Uterus (tissue), 4 donors: ENCODE measurements at places on chromosomes 2 and 18. TPM values are rescaled to one million over a fixed set of nuclear protein-coding genes. Genes with fewer than 3 reads are reported as not detected.

The VIT gene
- 1.6 TPM for total RNA-seq

The COL4A3 gene
- total RNA-seq = 0.76 TPM

The ACADL gene
- total RNA-seq = 4.4 TPM

The ANKRD36 gene
- total RNA-seq = 144 TPM

The CD207 gene
- total RNA-seq = 2.9 TPM

The TXNDC2 gene
- total RNA-seq = not detected

The FBXO41 gene
- total RNA-seq = 0.29 TPM

The GREB1 gene
- 27.2 TPM for total RNA-seq

The STK36 gene
- 45.1 TPM for total RNA-seq

DNA sequence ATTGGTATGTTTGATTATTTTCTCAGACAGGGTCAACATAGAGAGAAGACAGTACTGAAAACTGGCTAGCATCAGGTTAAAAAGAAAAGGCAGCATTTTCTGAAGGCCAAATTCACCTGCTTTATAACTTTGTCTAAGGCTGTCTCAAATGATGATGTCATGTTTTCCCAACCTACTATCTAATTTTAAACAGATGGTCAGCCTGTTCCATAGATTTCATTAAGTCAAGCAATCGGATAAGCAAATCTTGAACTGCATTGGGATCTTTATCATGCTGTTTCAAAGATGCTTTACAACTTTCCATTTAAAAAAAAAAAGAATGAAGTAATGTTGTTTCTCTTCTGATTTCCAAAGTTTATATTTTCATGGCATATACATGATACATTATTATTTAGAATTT, 56.3 kb upstream of the SPOPL start:
- H3K27ac ChIP-seq = peak overlapping the region; percentile 43
- H3K27me3 ChIP-seq = no peaks in the 10 kb centered on the region
- DNase-seq = no peak
- H3K4me1 ChIP-seq = no peaks in the 10 kb centered on the region
- H3K36me3 ChIP-seq = no peaks in the 10 kb centered on the region

- H3K27me3 ChIP-seq = no peaks in the 10 kb centered on the region
- no peaks in the 10 kb centered on the region for H3K36me3 ChIP-seq
- peaks cover 13% of the 10 kb centered on the region for H3K4me1 ChIP-seq
- H3K27ac ChIP-seq = peak overlapping the region; percentile 96
Observed at GRCh38 chr2:189783451-189783926, 650 bp downstream of the ORMDL1 start.

DNA sequence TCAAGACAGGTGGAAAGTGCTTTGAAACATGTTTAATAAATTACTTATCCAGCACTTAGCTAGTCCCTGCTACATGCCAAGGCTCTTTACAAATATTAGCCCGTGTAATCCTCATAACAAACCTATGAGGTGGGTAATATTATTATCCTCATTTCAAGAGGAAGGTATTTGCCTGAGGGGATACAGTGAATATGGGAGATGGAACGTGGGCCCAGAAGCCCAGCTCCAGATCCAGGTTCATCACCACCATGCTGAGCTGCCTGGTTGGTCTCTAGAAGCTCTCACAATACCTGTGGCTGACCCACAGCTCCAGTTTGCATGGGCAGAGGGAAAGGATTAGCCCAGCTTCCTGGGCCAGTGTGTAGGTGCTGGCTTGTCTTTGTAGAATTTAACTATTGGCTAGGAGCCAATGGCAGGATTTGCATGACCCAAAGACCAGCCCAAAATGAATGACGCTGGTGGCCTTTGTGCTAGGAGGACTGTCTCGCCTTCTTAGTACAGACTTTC, 61.6 kb upstream of the ATP8B1 start:
- no peak for DNase-seq
- H3K4me3 ChIP-seq = no peak overlapping the region
- no peaks in the 10 kb centered on the region for H3K36me3 ChIP-seq
- H3K4me1 ChIP-seq = no peaks in the 10 kb centered on the region
- no peaks in the 10 kb centered on the region for H3K27me3 ChIP-seq

- H3K27me3 ChIP-seq = no peaks in the 10 kb centered on the region
- H3K4me3 ChIP-seq = no peak overlapping the region
- H3K27ac ChIP-seq = no peak overlapping the region
Observed at GRCh38 chr2:144990661-144991060, 470.7 kb upstream of the ZEB2 start.

GRCh38 chr2:223523551-223524001, 78.6 kb downstream of the SCG2 start:
- H3K4me3 ChIP-seq = no peak overlapping the region
- H3K27me3 ChIP-seq = no peaks in the 10 kb centered on the region
- H3K36me3 ChIP-seq = no peaks in the 10 kb centered on the region
- H3K4me1 ChIP-seq = no peaks in the 10 kb centered on the region
- no peak for DNase-seq

DNA sequence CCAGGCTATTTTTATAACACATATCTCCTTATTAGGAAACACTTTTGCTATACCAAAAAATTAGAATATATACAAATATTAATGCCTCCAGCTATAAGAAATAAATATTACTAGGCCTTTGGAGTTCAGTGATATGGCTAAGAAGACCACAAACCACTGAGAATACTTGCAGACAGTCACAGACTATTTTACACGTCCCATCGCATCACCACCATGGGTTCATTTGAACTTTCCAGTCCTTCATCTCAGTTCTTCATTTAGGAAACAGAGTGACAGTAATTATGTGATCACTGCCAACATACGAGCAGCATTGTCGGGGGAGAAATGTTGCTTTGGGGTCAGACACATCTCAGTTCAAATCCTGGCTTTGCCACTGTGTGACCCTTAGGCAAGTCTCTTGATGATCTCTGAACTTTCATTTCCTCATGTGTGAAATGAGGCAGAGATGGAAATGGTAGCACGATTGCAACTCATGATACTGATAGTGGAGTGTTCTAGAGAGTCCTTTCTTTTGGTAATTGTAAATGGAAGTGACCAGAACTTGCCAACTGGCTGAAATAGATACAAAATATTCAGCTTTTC, 138.9 kb upstream of the NRP2 start:
- no peaks in the 10 kb centered on the region for H3K36me3 ChIP-seq
- no peak for DNase-seq
- H3K27ac ChIP-seq = peak overlapping the region; percentile 32
- H3K4me3 ChIP-seq = no peak overlapping the region
- no peaks in the 10 kb centered on the region for H3K27me3 ChIP-seq
- no peaks in the 10 kb centered on the region for H3K4me1 ChIP-seq

DNA sequence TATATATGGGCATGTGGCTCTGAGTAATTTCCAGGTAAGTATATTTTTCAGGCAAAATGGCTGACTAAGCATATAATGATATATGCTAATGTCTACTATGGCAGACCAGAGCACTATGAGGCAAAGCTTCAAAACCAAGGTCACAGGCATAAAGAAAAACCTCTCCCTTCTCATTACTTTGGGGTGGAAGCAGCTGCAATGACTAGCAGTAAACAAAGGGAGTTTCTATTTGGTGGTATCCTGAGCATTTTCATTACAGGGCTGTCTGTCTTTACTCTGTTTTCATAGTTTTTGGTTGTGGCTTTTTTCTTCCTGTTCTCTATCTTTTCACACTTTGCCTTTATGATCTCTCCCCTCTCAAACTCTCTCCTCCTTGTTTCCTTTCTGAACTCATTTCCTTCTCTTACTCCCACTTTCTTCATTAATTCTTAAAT, 15.6 kb downstream of the PDE6D start:
- DNase-seq = no peak
- H3K27ac ChIP-seq = no peak overlapping the region
- no peaks in the 10 kb centered on the region for H3K27me3 ChIP-seq
- no peaks in the 10 kb centered on the region for H3K4me1 ChIP-seq
- no peaks in the 10 kb centered on the region for H3K36me3 ChIP-seq

- H3K4me3 ChIP-seq = no peak overlapping the region
- no peak overlapping the region for H3K27ac ChIP-seq
- no peak for DNase-seq
- H3K36me3 ChIP-seq = no peaks in the 10 kb centered on the region
Observed at GRCh38 chr18:36419900-36420531, 122.5 kb downstream of the FHOD3 start.

DNA sequence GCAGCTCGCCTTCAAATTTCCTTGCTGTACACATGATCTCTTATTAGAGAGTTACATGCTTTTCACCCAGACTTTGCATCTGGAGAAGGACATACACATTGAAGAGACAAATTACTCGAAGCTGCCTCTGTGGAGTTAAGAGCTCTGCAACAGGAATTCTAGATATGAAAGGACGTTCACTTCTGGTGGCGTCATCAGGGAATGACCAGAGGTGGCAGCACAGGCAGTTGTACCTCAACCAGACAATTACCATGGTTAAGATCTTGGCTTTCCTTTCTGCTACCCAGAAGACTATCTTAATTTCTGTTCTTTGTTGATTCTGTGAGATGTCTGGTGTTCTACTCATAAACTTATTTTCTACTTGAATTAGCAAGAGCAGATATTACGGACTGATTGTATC, 39.1 kb upstream of the MC4R start:
- H3K36me3 ChIP-seq = no peaks in the 10 kb centered on the region
- no peak overlapping the region for H3K27ac ChIP-seq
- no peaks in the 10 kb centered on the region for H3K4me1 ChIP-seq
